Vagina (tissue), 2 donors: ENCODE measurements at places on chromosomes 13 and 19. TPM values are rescaled to one million over a fixed set of nuclear protein-coding genes. Genes with fewer than 3 reads are reported as not detected.

The KCNRG gene
- total RNA-seq = not detected

The NXNL1 gene
- total RNA-seq = not detected

The FAAP24 gene
- total RNA-seq = 0.98 TPM

The CILP2 gene
- 0.98 TPM for total RNA-seq
